ENCODE measurements at places on chromosomes 11 and 22.
A peak's percentile ranks its signal among the peaks of the same experiment; 100 is the strongest.

- no peak for DNase-seq
Observed at GRCh38 chr11:14764579-14765527, 121.2 kb downstream of the PDE3B start.

DNA sequence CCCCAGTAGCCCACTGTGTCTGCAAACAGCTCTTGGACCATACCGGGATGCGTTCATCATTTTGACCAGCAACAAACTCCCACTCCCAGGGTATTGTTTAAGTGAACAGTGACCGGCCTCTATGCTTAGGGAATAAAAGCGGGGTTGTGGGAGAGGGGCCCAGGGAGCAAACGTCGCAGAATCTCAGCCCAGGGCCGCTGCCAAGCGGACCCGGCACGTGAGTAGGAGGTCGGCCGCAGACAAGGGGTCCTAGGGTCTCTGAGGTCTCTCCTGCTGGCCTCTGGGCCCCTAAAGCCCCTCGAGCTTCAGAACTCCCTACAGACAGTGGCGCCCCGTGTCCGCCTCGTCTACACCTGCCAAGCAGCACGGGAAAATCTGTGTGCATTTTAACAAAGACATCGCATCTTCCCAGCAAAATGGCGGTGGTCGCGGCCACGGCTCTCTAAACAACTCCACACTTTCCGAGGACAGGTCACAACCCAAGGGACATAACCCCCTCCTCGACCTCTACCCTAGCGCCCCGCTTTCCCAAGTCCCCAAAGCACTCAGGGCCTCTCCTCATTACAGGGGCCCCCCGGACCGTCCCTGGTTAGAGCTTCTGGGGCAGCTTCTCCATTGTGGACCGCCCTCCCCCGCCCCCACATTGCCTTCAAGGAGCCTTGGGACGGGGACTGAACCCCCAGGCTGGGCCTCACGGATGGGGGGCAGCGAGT lies 3.9 kb upstream of the GCAT start:
- no peak for DNase-seq

DNA sequence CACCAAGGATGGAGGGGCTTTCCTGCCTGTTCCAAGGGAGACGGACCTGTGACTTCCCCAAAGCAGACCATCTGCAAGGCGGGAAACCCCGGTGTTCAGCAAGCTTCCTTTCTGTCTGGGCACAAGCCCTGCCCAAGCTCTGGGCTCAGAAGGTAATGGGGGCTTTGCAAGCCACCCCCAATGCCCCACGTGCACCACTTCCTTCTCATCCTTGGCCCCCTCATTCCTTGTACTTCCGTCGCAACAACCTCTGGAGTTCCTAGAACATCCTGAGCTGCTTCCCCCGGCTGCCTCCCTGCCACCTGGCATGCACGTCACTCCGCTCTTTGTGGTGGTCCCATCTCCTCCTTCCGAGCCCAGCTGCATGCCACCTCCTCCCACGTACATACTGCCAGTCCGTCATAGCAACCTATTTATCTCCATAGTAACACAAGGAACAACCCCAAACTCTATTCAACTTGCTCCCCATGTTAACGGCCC lies 3.9 kb downstream of the MYEOV start:
- DNase-seq: no peak

DNA sequence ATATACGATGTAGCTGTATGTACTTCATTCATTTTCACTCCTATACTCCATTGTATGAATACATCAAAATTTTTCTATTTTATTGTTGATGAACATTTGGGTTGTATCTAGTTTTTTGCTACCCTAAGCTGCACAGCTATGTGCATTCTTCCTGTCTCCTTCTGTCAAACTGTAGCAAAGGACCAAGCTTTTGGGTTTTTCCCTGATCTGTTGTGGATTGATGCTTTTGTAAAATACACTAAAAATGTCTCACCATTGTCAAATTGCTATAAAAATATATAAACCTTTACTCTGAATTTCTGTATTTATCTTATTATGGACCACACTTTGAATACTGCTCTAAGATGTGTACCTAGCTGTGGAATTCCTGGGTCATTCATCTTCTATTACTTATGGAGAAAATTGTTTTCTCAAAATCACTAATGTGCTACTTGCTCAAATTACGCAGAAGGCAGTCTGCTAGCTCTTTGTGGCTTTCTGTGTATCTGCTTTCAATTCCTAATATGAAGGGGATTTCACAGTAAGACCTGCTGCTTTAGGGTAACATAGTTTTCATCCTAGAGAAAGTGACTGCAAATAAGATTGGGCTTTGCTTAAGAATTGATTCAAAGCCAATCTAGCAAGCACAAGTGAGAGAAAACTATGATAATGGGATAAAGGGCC lies 123.4 kb downstream of the CYP2R1 start:
- DNase-seq: no peak

GRCh38 chr22:10781571-10782403 lies 4746.2 kb upstream of the OR11H1 start:
- DNase-seq: no peak

- no peak for DNase-seq
Observed at GRCh38 chr11:72411623-72412419, 22.5 kb downstream of the CLPB start.

GRCh38 chr11:13007182-13008060 lies 1.7 kb upstream of the RASSF10 start:
- no peak for DNase-seq

- peak; percentile 70 for DNase-seq
Observed at GRCh38 chr11:64489831-64490441, 101.1 kb upstream of the SLC22A12 start.

- DNase-seq: peak; percentile 46
Observed at GRCh38 chr11:84437071-84437980, 1151.2 kb upstream of the CCDC90B start.

GRCh38 chr11:79167510-79168188 lies 273.2 kb downstream of the TENM4 start:
- no peak for DNase-seq

- no peak for DNase-seq
Observed at GRCh38 chr11:109041876-109042275, 377.0 kb downstream of the DDX10 start.

GRCh38 chr11:112277941-112278340 lies 17.3 kb upstream of the PLET1 start:
- no peak for DNase-seq

GRCh38 chr22:49953680-49954344 lies 6.8 kb upstream of the PIM3 start:
- DNase-seq: no peak

GRCh38 chr11:61599968-61600710 lies 19.3 kb upstream of the SYT7 start:
- no peak for DNase-seq

DNA sequence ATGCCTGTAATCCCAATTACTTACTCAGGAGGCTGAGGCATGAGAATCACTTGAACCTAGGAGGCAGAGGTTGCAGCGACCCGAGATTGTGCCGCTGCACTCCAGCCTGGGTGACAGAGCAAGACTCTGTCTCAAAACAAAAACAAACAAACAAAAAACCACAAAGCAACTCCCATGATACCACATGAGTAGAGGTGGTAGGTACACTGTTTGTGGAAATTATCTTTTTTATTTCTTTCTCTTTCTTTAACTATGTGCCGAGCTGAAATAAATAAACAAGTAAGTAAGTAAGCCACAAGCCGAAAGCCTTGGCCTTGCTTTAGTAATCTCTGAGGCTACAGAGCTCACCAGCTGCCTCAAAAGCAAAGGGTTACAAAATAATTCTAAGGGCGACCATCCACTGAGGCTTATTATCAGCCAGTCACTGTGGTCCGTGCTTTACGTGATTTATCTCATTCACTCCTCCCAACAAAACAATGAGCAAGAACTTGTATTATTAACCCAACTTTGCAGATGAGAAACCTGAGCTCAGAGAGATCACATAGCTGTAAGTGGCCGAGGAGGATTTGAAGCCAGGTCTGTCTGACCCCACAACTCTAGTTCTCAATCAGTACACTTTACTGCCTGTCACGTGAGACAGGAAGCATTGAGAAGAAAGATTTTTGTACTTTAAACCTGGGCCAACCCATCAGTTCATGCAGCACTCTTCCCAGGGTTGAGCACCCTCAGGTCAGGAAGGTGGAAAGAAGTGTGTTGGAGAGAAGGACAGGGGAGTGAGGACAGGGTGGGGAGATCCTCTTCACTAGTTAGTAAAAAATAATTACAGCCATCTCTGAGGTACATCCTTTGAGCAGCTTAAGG lies 69.8 kb upstream of the MTMR2 start:
- DNase-seq: no peak

- no peak for DNase-seq
Observed at GRCh38 chr22:21936151-21936775, 16.4 kb downstream of the PPM1F start.

DNA sequence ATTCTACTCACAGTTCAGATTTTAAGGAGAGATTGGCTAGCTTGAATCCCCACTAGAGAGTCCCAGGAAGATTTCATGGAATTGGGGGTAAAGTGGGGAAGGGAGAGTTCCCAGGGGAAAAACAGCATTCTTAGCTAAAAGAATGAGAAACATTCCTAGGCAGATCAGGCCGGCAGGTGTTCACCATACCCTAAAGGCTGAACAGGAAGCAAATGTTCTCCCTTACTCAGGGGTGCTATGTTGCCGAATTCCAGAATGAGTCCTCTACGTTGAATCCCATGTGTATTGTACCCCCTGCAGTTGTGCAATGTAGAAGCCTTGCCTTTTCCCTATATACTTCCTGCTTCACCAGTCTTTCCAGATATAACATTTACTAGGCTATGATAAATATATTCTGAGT lies 135.2 kb upstream of the NCAM1 start:
- DNase-seq: no peak

- no peak for DNase-seq
Observed at GRCh38 chr11:95404370-95404769, 173.4 kb upstream of the SESN3 start.

DNA sequence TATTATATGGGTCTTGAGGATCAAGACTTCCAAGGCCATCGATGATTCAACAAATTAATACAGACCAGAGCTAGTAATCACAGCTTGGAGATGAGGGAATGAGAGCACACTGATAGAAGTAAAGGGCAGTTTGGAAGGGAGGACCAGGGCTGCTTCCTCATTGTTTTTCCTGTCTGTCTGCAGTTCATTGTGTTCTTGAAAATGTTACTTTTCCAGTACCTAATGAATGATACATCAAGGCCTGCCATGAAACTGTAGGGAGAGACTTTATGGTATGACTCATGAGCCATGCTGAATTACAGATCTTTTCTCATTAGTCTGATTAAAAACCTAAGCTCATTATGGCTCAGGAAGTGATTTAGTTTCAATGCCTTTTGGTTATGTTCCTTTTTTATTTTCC lies 855.6 kb downstream of the KCNA4 start:
- no peak for DNase-seq

DNA sequence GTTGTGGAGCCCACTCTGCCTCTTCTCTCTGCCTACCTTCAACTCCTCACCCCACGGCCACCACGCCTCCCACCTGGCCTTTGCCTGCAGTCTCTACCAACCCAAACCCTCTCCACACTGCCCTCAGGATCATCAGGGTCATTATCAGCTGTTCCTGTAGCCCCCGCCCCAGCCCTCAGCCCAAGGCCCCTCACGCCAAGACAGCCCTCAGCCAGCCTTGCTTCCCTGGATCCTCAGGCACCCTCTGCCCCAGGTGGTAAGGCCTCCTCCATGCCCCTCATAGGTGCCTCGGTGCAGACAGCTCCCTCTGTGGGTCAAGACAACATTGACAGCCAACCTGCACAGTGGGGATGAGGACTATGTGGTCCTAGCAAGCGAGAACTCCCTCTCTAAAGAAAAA lies 1.7 kb downstream of the SBF1 start:
- no peak for DNase-seq

DNA sequence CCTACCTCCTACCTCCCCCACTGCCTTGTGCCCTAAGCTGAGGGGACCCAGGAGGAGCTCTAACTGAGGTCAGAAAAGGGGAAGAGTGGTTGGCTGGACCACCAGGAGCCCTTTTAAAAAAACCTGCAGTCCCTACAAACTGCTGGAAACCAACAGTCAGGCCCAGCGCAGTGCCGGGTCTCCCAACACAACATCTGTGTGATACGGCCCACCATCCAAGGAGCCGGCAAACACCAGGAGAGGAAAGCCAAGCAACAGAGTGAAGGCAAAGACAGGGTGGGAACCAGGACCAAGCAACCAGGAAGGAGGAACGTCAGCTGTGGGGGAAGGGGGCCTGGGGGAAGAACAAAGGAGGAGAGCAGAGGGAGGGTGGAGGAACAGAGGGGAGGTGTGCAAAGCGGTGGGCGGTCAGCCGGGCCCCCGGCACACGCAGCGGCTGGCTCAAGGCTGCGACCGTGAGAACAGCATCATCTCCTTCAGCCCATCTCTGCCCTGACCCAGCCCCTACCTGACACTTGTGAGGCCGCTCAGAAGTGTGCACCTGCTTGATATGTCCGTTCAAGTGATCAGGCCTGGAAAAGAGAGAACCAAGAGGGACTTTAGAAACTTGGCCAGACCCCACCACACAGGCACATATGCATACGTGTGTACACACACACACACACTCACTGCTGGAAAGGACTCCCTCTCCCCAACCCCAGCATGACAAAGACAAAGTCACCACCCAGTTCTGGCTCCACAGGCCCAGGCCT lies 3.6 kb downstream of the PATZ1 start:
- DNase-seq: no peak

GRCh38 chr11:76788661-76789442 lies 5.7 kb downstream of the TSKU start:
- DNase-seq: peak; percentile 77

- DNase-seq: no peak
Observed at GRCh38 chr11:45961751-45962240, 39.3 kb downstream of the LARGE2 start.

GRCh38 chr22:20194681-20195593 lies 44.1 kb upstream of the CCDC188 start:
- no peak for DNase-seq

- DNase-seq: no peak
Observed at GRCh38 chr11:31802990-31803812, 7.9 kb downstream of the PAX6 start.

DNA sequence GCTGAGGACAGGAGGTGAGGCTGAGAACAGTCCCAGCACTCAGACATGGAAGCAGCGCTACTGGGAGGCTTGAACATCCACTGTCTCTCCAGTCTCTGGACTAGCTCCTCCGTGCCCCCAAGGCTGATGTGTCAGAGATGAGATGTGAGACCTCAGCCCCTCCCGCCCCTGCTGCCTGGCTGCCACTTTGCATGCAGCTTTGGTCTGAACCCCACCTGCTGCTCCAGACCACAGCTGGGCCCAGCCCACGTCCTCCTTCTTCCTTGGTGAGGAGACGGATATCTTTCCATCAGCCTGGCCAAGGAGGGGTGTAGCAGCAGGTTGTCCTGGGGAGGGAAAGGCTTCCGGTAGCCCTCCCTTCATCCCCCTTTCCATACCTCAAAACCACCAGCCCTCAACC lies 148.0 kb upstream of the B3GAT1 start:
- peak; percentile 50 for DNase-seq

DNA sequence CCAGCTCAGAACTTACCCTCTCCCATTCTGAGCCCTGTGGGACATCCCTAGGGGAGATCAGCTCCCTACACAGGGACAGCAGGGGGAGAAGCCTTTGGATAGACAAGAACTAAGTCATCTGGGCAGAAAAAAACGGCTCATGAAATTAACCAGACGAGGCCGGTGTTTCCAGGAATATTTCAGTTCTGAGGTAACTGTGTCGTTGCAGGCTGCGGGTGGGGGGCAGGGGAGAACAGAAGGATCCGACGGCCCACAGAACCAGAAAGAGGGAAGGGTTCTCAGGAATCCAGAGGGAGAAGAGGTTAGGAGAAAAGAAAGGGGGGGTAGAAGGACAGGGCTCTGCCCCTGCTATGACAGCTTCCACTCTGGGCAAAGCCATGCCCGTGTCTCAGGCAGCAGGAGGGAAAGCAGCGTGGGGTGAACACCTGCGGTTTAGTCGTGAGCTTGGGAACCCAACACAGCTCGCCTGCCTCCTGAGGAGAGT lies 3.6 kb downstream of the CLCF1 start:
- no peak for DNase-seq
